Epithelial cell of prostate (primary cell): ENCODE measurements at places on chromosomes 2 and 18.

DNA sequence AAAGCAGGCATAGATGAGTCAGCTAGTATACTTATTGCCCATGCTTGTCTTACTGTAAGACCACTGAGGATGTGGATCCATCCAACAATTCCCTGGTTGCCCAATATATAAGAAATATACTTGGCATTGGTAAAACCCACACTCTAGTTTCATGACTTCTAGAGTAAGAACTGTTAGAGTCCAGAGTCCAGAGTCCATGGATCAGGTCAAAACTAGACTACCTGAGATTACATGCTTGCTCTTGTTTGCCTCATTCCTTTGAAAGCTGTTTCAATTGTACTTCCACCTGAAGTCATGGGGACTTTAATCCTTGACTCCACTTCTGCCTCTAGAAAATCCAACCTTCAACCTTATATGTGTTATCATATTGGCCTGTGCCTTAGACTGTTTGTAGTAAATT lies 707.6 kb upstream of the FAM98A start:
- no peak for DNase-seq

DNA sequence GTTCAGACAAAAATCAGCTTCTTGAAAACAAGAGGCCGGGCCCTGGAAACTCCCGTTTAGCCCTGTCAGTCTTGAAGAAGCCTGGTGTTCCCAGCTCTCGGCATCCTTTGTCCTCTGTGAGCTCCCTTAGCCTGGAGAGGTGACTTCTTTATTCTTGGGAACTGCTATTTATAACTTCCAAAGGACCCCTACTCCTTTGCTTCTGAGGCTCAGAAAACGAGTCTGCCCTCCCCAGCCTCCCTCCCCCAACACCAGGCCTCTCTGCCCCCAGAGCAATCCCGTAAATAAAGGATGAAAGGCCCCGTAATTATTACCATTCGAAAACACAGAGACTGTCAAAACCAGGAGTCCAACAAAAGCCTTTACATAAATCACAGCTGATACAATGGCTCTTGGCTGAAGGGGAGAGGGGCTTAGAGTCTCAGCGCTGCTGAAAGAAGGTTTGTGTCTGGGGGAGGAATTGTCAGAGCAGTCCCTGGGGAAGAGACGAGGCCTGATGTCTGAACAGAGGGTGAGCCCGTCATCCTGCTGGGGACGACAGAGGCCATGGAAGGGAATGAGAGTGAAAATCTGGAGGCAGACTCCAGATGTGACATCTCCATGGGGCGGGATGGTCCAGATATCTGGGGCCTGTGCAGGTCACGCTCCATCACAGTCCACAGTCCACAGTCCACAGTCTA lies 283.0 kb downstream of the MYCN start:
- DNase-seq, result no peak

GRCh38 chr18:32884543-32884942 lies 111.7 kb upstream of the KLHL14 start:
- no peak for DNase-seq

GRCh38 chr2:8699839-8700238 lies 18.0 kb downstream of the ID2 start:
- no peak for DNase-seq

- no peak for DNase-seq
Observed at GRCh38 chr2:232309592-232309991, 69.0 kb upstream of the ALPP start.

DNA sequence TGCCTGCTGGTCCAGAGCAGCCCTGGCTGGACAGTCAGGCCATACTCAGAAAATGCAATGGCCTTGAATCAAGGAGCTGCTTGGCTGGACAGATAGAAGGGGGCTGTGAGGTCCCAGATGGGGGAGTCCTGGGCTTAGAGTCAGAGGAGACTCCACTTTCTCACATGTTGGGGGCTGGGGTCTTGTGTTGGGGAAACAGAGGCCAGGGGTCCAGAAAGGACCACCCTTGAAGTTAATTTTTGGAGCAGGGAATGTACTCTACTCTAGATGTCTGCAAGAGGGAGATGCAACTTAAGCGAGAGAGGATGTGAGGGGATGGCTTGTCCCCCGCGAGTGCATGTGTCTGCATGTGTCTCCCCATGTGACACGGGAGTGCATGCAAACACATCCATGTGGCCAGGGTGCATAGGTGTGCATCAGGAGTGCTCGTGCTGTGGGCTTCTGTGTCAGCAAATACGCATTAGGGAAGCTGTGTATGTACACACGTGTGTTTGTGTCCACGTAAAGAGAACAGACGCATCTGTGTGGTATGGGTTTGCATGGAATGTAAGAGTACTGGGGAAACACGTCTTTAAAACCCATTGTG lies 303.2 kb downstream of the MYCN start:
- no peak for DNase-seq

- no peak for DNase-seq
Observed at GRCh38 chr2:110755491-110756078, 23.2 kb downstream of the ACOXL start.
